ENCODE measurements at places on chromosomes 4 and X. TPM values are rescaled to one million over a fixed set of nuclear protein-coding genes. Genes with fewer than 3 reads are reported as not detected.

DNA sequence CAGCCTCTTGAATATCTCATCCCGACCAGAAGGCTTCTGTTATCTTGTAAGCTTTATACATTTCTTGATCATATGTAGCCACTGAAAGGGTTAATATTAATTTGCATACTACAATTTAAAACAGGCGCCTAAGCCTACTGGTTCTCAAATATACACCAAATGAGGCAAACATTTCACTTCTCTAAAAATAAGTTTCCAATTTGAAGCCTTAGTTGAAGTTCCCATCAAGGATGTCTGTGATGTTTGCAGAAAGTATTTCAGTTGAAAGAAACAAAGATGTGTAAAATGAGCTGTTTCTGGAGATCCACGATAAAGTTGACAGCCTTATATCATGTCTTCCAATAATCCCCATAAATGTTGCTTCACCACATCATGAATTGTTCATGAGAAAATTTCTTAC is 70.6 kb downstream of the KIT start:
- no peaks in the 10 kb centered on the region for H3K4me1 ChIP-seq
- DNase-seq = no peak
- no peak overlapping the region for H3K4me3 ChIP-seq
- no peaks in the 10 kb centered on the region for H3K36me3 ChIP-seq

TMPRSS11A gene
- total RNA-seq = not detected

- DNase-seq = no peak
- peaks cover under 1% of the 10 kb centered on the region for H3K27me3 ChIP-seq
- H3K36me3 ChIP-seq = no peaks in the 10 kb centered on the region
Measured at GRCh38 chr4:39658756-39659155, 20.1 kb upstream of the SMIM14 start.

- no peaks in the 10 kb centered on the region for H3K36me3 ChIP-seq
- H3K4me1 ChIP-seq = no peaks in the 10 kb centered on the region
- no peak overlapping the region for H3K4me3 ChIP-seq
Measured at GRCh38 chrX:12314651-12315050, 176.4 kb downstream of the FRMPD4 start.

CXCL9 gene
- total RNA-seq = not detected

MAGEB1 gene
- not detected for total RNA-seq

CTSO gene
- 3.0 TPM for total RNA-seq
